ENCODE measurements at places on chromosomes 7 and 10.

GRCh38 chr10:116143673-116144222 lies 129.3 kb downstream of the GFRA1 start:
- DNase-seq: no peak

DNA sequence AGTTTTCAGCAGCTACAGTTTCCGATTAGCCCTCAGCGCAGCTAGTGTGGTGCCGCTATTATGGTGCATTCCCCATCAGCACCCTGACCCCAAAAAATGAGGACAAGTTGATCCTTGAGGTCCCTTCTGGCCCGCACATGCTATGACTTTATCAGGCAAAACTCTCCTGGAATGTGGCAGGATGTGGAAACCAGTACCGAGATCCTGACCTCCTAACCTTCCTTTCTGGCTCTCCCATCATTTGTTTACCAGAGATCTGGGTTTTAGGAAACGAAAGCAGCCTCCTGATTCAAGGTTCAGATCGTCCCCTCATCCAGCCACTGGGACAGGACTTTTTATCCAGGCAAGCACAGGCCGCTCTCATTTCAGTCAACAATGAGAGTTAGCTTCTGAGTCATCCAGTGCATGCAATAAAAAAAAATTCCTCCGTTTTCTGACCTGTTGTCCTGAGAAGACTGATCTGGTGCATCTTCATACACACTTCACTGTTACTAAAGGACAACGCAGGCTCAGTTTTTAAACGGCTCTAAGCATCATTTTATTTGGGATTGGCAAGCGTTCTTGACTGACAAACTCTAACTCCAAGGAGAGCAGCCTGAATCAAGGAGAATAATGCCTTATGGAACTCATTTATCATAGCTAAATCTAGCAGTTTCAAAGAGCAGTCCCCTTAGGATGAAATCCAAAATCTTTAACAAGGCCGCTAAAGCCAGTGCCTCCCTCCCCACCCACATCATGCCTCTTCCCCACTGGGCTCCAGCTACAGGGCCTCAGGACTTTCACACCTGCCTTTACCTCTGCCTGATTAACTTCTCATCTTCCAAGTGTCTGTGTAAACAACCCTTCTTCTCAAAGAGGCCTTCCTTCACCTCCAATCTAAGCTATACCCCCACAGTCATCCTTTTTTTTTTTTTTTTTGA lies 17.1 kb downstream of the PDLIM1 start:
- no peak for DNase-seq

- DNase-seq: no peak
Measured at GRCh38 chr7:56125831-56126230, 9.6 kb upstream of the NUPR2 start.

- DNase-seq: no peak
Measured at GRCh38 chr7:73678862-73679261, 4.4 kb downstream of the DNAJC30 start.

Measured in Panc1 (cell line).